Activated CD8-positive, alpha-beta memory T cell treated with anti-CD3 and anti-CD28 coated beads for 24 hours (primary cell): ENCODE measurements at places on chromosomes 7 and 10.

- no peak for DNase-seq
Observed at GRCh38 chr10:35237766-35238512, 98.4 kb upstream of the CCNY start.

DNA sequence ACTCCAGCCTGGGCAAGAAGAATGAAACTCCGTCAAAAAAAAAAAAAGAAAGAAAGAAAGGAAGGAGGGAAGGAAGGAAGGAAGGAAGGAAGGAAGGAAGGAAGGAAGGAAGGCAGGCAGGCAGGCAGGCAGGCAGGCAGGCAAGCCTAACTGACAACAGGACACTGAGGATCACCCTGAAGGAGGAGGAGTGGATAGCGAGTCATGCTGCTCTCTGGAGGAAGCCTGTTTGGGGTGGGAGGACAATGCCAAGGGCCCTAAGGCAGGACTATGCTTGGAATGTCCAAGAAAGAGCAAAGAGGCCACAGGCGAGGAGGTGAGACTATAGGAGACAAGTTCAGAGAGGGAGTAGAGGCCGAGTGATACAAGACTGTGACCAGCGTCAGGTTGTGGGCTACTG, 107.0 kb upstream of the PARD3 start:
- DNase-seq, result no peak

DNA sequence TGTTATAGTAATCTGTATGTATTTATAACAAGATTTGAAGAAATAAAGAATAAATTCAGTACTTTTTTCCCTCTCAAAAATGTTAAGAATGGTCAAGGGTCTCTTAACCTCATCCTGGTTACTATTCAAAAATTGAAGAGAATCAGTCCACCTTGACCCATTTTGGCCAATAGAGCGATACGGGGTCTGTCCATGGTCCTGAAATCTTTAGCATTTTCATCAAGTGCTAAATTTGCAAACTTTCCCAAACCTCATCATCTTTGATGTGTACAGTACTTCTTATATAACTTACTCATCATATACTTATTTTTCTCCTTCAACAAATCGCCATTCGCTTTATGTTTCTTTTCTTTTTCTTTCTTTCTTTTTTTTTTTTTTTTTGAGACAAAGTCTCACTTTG, 23.6 kb downstream of the TMEM178B start:
- no peak for DNase-seq

- no peak for DNase-seq
Observed at GRCh38 chr10:49288341-49289065, 10.5 kb upstream of the C10orf71 start.

DNA sequence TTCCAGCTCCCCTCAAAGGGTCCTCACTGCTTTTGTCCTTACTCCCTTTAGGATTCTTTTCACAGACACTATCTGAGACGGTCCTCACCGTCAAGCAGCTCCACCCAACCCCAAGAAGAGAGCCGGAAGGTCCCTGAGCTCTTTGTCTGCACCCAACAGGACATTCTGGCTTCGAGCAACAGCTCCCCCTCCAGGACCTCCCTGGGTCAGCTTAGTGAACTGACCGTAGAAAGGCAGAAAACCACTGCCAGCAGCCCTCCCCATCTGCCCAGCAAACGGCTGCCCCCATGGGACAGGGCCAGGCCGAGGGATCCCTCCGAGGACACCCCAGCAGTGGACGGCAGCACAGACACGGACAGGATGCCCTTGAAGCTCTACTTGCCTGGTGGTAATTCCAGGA, 19.9 kb downstream of the MINDY4 start:
- no peak for DNase-seq

- DNase-seq, result no peak
Observed at GRCh38 chr7:155345490-155345889, 47.8 kb downstream of the INSIG1 start.

GRCh38 chr7:47236480-47237129, 345.3 kb downstream of the TNS3 start:
- no peak for DNase-seq

DNA sequence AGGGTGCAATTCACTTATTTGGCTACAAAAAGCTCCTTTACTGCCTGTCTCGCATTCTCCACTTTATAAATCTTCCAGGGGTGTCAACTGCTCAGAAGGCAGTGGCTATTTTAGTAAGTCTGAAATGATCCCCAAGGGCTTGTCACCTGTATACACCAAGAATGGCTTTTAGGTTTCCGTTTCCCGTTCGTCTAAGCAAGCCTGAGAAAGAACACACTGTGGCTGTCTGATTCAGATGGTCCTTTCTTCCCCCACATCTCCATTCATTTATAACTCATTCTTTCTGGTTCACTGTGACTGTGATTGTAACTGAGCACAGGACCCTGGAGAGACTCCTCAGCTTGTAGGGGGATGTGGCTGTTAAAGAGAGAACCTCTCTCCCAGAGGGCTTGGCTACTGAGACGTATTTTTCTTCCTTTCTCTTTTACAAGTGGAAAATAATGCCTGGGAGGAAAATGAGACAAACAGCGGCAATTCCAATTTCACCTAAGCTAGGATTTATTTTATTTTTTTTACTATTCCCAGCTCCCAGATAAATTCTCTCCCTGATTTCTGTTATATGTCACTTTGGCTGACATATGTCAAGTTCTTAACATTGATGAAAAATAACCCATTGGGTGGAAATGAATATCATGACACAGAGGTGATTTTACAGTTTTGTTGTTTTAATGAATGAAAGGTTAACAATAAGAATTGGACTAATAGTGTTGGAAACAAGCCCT, 129.3 kb downstream of the FAM107B start:
- DNase-seq, result no peak

DNA sequence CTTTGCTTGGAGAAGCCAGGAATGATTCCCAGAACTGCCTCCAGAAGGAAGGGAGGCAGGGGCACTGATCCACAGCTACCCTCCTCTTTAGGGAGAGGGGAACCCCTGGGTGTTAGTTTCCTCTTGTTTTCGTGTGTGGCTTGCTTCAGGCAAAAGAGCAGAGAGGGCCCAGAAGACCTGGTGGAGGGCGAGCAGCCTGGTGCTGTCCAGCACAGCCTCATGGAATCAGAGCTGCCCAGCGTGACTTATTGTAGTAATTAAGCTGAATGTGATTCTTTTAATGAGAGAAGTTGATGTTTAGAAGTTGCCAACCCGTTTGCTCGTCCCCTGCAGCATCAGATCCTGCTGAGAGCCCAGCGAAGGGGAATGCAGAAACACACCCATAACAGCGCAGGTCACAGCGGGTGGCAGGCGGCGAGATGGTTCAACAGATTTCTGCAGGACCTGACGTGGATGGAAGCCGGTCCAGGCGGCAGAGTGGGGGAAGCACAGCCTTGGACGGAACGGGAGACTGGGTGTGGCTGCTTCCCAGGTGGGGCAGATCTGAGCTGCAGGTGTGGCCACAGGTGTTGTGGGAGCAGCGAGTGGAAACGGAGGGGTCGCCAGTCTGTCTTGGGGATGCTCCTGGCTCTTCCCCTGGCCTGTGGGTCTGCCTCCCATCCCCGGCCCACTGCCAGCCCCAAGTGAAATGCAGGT, 53.7 kb upstream of the SHH start:
- DNase-seq, result peak; percentile 49

DNA sequence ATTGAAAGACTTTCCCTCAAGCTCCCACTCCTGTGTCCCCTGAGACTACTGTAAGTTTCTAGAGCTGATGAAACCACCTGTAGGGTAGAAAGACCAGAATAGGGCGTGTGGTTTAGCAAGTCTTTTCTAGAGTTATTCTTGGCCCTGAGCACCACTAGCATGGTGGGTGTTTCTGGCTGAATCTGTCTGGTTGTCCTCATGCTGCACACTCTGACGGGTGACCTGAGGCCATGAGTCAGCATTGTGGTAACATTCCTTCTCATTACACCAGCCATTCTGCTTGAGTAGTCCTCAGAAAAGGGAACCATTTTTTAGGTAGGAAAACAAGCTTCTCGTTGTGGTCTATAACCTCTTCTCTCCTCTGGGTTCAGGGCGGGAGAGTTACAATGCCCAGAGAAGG, 250.3 kb downstream of the SNX13 start:
- DNase-seq, result no peak

DNA sequence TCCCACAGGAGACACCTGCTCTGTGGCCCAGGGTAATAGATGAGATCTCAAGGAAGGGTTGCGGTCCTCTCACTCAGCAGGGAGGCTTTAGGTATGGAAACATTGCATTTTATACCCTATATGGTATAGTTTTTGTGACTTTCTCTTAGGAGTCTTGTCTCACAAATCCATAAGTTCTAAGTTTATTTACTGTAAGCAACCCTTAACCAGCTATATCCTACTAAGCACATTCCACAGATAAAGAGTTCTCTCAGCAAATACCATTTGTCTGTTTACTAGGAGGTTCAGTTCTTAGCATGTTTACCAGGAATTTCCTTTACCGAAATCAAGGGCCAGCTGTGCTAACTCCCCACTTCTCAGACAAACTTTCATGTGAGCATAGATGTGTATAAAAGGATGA, 66.9 kb downstream of the ANLN start:
- DNase-seq, result no peak

GRCh38 chr7:94064541-94065191, 60.5 kb upstream of the BET1 start:
- DNase-seq, result no peak

DNA sequence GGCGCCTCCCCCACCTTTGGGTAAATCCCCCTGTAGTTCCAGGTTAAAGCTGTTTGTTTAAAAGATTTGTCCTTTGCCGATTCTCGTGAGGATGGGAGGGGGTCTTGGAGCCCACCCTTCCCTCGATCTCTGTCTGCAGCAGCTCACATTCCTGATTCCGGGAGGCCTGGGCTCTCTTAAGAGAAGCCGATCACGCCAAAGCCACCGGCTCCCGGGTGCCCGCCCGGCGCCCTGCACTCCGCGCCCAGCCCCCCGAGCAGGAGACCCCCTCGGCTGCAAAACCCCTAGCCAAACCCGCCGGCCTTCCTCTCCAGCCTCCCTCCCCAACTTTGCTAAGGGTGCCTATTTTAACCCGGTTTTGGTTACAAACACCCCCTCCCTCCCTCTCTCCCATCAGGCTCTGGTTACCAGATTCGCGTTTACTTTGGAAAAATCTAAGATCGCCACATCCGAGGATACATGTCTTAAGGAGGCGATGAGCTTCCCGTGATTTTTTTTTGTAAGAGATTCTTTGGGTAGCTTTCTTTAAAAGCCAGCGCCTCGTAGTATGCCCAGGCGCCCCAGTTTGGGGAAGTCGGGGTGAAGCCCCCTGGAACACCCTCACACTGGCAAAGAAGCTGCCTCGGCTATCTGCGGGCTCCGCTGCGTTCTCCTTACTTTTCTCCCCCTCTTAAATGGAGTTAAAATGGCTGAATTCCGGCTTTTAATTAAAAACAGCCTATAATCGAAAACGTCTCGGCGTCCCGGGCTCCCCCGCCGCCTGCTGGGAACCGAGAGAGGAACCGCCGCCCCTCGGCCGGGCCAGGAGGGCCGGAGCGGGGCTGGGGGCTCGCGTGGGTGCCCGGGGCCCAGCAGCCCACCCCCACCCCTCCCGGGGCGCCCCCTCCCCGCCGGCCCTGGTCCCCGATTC, 983 bp downstream of the TNRC18 start:
- DNase-seq, result peak; percentile 60

DNA sequence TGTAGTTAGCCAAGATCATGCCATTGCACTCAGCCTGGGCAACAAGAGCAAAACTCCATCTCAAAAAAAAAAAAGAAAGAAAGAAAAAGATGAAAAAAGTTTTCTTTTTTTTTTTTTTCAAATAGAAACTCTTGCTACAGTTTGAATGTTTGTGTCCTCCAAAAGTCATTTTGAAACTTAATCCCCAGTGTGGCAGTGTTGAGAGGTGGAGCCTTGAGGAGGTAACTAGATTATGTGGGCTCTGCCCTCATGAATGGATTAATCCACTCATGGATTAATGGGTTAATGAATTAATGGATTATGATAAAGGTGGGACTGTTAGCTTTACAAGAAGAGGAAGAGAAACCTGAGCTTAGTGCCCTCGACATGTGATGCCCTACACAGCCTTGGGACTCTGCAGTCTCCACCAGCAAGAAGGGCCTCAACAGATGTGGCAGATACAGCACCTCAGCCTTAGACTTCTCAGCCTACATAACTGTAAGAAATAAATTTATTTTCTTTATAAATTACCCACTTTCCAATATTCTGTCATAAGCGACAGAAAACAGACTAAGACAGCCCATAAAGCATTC, 25.1 kb downstream of the CPEB3 start:
- DNase-seq, result no peak

DNA sequence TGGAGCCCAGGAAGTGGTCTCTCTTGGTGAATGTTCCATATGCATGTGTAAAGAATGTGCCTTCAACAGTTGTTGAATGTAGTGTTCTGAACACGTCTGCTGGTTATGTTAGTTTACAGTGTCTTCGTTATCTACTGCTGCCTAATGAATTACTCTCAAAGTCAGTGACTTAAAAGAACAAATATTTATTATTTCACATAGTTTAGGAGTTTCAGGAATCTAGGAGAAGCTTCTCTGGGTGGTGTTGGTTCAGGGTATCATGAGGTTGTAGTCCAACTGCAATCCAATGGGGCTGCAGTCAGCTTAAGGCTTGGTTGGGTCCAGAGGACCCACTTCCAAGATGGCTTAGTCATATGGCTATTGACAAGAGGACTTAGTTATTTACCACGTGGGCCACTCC, 36.6 kb upstream of the IGFBP3 start:
- DNase-seq, result peak; percentile 21
